ENCODE measurements at places on chromosomes 4 and X.

DNA sequence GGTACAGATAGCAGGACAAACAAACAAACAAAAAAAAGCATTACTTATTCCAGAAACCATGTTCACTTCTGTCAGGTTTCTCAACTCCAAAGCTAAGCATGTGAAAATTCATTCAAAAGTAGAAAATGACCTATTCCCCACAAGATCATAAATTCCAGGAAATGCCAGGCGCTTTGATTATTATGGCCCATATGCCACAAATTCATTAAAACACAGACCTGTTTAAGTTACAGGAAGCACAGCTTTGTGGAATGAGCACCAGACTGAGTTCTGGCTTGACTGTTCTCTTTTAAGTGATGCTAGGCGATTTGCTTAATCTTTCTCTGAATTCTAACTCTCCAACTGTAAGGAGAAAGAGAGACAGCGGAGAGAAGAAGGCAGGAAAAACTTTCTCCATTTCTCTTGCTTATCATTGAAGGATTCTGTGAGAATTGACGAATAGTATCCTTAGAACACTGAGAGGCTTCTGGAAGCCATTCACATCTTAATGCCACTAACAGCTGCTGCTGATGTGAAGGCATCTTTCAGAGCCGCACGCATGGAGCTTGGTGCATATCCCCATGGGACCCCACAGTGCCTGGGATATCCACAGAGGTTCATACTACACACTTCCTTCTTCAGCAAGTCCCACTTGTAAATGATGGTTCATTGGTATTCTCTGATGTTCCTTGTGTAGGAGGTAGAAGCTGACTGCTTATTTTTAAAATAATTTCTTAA, 138.0 kb downstream of the ZNF674 start:
- DNase-seq, result no peak

- no peak for DNase-seq
Measured at GRCh38 chr4:101142259-101142658, 205.1 kb downstream of the PPP3CA start.

- DNase-seq, result no peak
Measured at GRCh38 chr4:164524789-164525188, 229.1 kb upstream of the SMIM31 start.

DNA sequence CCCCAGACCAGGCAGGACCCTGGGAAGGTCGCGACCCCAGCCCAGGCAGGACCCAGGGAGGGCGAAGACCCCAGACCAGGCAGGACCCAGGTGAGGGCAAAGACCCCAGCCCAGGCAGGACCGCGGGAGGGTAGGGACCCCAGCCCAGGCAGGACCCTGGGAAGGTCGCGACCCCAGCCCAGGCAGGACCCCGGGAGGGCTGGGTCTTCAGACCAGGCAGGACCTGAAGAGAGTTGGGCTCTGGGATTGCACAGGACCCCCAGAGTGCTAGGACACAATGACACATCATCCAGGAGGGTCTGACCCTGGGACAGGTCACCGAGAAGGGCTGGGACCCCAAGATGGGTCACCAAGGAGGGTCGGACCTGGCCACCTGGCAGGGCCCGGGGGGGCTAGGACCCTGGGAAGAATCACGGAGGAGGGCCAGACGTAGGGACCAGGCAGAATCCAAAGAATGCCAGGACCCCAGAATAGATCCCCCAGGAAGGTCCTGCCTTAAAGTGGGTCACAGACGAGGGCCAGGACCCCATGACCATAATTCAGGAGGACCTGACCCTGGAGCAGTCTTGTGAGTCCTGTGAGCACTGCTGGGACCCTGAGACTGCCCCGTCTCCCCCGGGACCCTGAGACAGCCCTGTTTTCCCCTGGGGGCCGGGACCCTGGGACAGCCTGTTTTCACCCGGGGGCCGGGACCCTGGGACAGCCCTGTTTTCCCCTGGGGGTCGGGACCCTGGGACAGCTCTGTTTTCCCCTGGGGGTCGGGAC, 1.4 kb downstream of the PCGF3 start:
- no peak for DNase-seq

GRCh38 chr4:120544838-120545237, 377.7 kb downstream of the PRDM5 start:
- DNase-seq, result no peak

DNA sequence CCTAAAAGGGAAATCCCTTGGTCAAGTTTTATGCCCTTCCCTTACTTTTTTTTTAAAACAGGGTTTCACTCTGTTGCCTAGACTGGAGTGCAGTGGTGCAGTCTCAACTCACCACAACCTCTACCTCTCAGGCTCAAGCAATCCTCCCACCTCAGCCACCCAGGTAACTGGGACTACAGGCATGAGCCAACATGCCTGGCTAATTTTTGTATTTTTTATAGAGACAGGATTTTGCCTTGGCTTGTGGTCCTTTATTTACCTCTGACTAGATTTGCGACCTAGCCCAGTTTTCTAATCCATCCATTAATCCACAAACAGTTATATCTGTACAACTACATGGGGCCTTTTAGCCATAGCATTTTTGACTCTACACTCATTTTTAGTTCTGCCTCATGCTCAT, 23.7 kb downstream of the CDS1 start:
- DNase-seq, result no peak

DNA sequence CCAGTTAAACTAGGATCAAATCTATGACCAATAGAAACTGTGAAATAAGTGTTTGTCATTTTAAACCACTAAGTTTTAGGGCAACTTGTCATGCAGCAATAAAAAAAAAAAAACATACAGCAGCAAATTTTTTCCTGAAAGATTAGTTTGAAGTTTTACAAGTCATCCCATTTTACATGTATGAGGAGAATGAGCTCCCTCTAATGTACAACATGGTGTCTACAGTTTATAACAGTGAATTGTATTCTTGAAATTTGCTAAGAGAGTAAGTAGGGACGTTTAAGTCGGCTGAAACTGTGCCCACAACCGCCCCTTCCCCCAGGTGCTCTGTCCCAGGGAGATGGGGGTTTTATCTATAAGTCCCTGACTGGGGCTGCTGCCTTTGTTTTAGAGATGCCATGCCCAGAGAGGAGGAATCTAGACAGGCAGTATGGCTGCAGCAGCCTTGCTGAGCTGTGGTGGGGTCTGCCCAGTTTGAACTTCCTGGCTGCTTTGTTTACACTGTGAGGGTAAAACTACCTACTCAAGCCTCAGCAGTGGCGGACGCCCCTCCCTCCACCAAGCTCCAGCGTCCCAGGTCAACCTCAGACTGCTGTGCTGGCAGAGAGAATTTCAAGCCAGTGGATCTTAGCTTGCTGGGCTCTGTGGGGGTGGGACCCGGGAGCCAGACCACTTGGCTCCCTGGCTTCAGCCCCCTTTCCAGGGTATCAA, 499.3 kb upstream of the CT83 start:
- DNase-seq, result no peak

- no peak for DNase-seq
Measured at GRCh38 chrX:119756926-119757635, 1.3 kb upstream of the SOWAHD start.

GRCh38 chr4:132071815-132072214, 1077.3 kb upstream of the PCDH10 start:
- DNase-seq, result no peak

DNA sequence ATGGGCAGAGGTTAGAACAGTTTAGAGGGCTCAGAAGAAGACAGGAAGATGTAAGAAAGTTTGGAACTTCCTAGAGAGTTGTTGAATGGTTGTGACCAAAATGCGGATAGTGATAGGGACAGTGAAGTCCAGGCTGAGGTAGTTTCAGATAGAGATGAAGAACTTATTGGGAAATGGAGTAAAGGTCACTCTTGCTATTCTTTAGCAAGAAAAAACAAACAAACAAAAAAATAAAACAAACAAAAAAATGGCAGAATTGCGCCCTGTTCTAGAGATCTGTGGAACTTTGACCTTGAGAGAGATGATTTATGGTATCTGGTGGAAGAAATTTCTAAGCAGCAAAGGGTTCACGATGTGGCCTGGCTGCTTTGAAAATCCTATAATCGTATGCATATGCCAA, 185.1 kb upstream of the SFRP2 start:
- DNase-seq, result no peak

DNA sequence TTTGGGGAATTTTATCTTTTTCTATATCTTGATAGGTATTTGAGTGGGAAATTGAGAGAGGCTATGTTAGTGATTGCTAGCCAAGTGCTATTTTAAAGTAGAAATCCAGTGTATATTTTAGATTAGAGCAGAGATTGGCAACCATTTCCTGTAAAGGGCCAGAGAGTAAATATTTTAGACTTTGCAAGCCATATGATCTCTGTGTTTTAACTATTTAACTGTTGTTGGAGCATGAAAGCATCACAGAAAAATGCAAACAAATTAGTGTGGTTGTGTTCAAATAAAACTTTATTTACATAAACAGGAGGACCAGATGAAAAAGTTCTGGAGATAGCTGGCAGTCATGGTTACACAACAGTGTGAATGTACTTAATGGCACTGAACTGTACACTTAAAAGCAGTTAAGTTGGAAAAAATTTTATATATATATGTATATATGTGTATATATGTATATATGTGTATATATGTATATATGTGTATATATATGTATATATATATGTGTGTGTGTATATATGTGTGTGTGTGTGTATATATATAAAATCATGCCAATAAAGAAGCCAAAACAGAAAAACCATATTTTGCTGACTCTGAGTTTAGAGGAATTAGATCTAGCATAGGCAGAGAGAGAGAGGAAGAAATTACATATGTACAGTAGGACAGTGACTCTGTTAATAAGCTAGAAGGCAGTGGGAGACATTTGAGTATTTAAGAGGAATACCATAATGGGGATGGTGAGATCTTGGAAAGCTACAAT, 83.4 kb downstream of the TMEM164 start:
- no peak for DNase-seq

- DNase-seq, result no peak
Measured at GRCh38 chrX:134388161-134389109, 71.5 kb upstream of the HPRT1 start.

- no peak for DNase-seq
Measured at GRCh38 chr4:165457793-165458192, 79.0 kb downstream of the CPE start.

DNA sequence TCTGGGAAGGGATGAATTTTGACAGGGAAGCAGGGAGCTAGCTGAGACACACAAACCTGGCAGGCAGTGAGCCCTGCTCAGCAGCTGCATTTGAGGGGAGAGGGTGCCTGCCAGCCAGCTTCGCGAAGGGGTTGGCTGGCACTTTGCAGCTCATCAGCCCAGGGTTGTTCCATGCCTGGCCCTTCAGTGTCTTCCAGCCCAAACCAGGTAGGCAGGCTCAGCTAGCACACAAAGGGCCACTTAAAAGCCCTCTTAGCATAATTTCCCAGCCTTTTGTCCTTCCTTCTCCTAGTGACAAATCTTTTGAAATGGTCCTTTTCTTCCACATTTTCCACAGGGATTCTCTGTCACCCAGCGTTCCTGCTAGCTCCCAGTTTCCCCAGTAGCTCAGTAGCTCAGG, 4.3 kb upstream of the FRMPD3 start:
- no peak for DNase-seq

DNA sequence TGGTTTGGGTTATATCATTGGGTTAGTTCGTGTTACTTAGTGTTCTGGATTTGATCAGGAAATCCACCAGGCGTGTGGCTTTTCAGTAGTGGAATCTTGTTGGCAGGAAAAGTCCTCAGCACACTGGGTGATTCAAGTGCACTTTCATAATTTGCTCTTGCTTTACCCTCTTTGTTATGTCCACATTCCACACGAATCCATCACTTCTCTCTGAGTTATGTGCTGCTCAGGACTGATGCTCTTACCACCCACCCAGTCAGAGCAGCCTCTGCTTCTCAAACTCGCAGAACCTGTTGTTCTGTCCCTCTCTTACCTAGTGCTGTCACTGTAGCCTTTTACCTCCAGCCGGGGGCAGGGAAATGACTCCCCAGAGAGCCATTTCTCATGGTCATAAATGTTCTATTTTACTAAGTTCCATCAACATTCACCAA, 37.2 kb upstream of the SCRG1 start:
- DNase-seq, result no peak

GRCh38 chrX:49089553-49089952, 9.9 kb upstream of the WDR45 start:
- DNase-seq, result no peak

DNA sequence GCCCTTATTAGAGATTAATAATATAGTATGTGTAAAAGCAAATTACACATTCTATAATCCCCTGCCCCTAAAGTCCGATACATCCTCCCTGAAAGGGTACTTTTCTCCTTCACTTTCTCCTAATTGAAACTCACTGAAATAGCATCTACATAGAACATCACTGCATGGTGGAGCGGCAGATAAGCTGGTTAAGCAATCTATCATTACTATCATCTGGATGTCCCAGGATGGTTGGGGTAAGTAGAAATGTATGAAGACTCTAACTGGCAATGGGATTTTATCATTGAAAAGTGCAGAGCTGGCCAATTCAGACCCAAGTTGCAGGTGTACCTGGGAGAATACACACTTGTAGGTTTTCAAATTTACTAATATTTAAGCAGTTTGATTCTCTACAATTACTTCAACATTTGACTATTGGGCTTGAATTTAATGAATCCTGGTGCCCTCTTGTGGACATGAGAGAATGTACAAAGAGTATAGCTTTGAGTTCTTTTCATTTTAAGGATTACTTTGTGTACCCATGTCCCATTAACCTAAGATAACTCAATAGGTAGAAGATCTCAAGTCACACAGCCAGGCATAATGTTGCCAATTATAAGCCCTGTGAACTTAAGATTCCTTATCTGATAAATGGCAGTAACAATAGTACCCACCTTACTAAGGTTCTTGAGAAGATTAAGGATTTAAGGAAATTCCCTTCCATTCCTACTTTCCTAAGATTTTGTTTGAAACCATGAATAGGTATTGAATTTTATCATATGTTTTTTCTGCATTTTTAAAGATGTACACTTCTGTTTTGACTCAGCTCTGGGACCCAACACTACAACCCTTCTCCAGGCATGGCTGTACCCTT, 69.8 kb downstream of the SHROOM3 start:
- no peak for DNase-seq

DNA sequence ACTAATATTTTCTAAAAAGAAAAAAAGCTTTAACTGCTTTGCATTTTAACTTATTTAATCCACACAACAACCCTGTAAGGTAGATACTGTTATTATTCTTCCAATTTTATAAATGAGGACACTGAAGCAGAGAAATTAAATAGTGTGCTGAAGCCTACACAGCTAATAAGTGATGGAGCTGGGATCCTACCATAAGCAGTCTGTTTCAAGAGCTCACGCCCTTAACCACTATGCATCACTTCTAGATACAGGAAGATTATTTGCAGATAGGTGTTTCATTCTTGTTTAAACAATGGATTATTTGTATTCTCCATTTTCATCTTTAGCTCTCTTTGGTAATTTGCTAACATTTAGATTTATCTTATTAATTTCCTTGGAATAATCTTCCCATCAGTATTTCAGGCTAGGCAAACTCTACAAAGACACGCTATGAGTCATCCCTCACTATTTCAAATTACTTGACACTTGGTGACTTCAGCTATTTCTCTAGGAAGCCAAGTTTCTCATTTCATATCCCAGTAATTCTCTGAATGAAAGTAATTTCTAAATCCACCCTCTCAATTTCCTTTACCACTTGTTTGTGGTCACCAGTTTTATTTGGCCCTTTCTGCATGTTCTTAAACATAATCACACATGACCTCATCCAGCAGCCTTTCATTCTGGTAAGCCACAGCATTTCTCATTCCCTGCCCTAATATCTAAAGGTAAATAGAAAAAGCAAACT, 67.3 kb downstream of the ASB9 start:
- DNase-seq, result no peak

Measured in activated T-helper 1 cell treated with Interleukin-2 at 50 U/mL for 16 hours (primary cell).